ENCODE measurements at places on chromosomes 5 and 9. TPM values are rescaled to one million over a fixed set of nuclear protein-coding genes. Genes with fewer than 3 reads are reported as not detected.

The FLT4 gene
- total RNA-seq, result not detected

The PTGS1 gene
- total RNA-seq, result 3.1 TPM

The SPINK6 gene
- total RNA-seq, result not detected

The STK10 gene
- 86.0 TPM for total RNA-seq

The NLN gene
- 40.3 TPM for total RNA-seq

The FOXD4L4 gene
- not detected for total RNA-seq

The IL7R gene
- 0.44 TPM for total RNA-seq

DNA sequence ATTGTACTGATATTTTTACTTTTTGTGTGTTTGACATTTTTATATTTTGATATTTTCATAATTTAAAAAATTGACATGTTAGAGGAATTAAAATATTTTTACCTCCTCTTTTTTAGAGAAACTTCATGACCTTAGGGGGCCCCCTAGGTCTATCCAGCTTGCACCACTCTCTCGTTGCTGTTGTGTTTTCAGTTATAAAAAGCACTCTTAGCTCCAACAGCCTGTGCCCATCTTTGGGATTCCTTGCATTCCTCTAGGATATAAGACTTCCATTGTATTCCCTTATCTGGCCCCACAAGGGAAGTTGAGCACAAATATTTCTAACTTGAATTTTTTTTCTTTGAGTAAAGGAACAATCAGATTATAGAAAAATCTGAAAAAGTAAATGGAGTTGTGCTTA, 245.3 kb downstream of the SH3GL2 start:
- H3K4me3 ChIP-seq, result no peak overlapping the region
- H3K4me1 ChIP-seq, result peaks cover 16% of the 10 kb centered on the region
- peak overlapping the region; percentile 9 for H3K27ac ChIP-seq
- no peak for DNase-seq
- H3K27me3 ChIP-seq, result no peaks in the 10 kb centered on the region
- H3K36me3 ChIP-seq, result no peaks in the 10 kb centered on the region

DNA sequence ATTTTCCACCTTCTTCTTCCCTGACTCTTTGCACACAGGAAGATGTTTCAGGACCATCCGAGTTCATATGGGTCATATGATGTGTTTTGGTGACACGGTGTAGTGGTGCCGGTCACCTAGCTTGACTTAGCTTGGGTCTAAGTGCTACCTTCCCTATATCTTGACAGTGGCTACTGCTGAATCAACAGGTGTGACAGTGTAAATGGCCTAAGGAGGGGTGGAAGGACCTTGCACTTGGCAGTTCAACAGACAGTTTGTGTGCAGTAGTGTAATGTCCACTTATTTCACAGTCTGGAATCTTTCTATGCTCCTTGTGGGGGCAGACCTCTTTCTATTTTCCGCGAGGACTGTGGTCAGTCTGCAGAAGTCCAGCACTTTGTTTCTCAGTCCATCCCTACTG, 43.8 kb downstream of the CARTPT start:
- no peaks in the 10 kb centered on the region for H3K36me3 ChIP-seq
- no peak overlapping the region for H3K4me3 ChIP-seq
- peaks cover 5% of the 10 kb centered on the region for H3K4me1 ChIP-seq
- H3K27me3 ChIP-seq, result peaks cover 55% of the 10 kb centered on the region

GRCh38 chr5:115930630-115931337, 31.5 kb upstream of the LVRN start:
- DNase-seq, result no peak
- H3K4me3 ChIP-seq, result no peak overlapping the region
- no peak overlapping the region for H3K27ac ChIP-seq
- H3K36me3 ChIP-seq, result no peaks in the 10 kb centered on the region
- H3K4me1 ChIP-seq, result no peaks in the 10 kb centered on the region
- H3K27me3 ChIP-seq, result no peaks in the 10 kb centered on the region

DNA sequence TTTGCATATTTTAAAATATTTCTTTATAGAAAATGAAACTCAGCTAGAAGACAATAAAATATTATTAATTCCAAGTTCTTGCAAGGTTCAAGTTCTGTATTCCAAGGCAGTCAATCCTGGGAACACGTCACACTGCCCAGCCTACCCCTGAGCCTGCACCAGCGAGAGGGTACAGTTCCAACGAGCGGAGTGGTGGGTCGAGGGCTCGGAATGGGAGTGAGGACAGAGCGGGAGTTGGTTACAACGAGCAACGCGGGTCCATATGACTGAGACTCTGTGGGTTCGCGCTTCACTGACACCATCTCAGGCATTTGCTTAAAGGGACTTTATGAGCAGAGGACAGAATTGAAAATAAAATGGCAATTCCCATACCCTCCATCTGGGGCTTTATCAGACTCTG, 40.0 kb upstream of the SPTLC1 start:
- peak; percentile 76 for DNase-seq
- H3K4me3 ChIP-seq, result no peak overlapping the region
- H3K4me1 ChIP-seq, result peaks cover 20% of the 10 kb centered on the region
- no peaks in the 10 kb centered on the region for H3K36me3 ChIP-seq
- no peak overlapping the region for H3K27ac ChIP-seq

- peak overlapping the region; percentile 62 for H3K27ac ChIP-seq
- H3K4me1 ChIP-seq, result peaks cover 47% of the 10 kb centered on the region
- H3K27me3 ChIP-seq, result no peaks in the 10 kb centered on the region
Observed at GRCh38 chr9:125525921-125526631, 180.9 kb downstream of the MAPKAP1 start.

DNA sequence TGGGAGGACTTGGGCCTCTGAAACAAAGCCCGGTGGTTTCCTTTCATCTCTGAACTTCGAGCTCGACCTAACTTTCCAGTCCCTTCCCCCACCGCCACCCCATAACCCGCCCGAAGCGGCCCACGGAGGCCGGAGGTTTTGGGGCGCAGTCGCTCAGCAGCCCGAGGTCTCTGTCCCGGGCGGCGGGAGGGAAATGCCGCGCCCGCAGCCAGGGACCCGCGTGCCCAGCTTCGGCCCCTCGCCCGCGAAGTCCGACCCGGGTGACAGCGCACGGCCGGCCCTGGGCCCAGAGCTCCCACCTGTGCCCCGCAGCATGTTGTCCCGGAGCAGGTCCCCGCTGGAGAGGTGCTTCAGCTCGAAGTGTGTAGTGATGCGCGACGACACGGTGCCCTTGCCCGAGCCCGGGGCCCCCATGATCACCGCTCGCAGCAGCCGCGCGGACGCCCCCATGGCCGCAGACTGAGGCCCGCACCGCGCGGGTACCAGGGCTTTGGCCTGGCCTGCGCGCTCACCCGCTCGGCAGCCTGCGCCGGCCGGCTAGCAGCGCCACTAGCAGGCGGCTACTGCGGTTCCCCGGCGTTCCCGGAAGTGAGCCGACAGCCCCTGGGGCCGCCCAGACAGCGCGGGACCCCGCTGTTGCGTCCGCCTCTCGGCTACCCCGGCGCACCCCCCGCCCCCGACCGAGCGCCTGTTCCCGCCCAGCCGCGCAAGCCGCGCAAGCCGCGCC, at the start of gene AK3:
Gene AK3 (minus strand): TSS at position 565 of the 727 bp plus-strand sequence. CDS start 115 bp downstream, at position 450.
- H3K27me3 ChIP-seq, result no peaks in the 10 kb centered on the region
- H3K36me3 ChIP-seq, result no peaks in the 10 kb centered on the region
- H3K4me3 ChIP-seq, result peak within 1 kb of the TSS; percentile 90
- DNase-seq, result peak; percentile 94

DNA sequence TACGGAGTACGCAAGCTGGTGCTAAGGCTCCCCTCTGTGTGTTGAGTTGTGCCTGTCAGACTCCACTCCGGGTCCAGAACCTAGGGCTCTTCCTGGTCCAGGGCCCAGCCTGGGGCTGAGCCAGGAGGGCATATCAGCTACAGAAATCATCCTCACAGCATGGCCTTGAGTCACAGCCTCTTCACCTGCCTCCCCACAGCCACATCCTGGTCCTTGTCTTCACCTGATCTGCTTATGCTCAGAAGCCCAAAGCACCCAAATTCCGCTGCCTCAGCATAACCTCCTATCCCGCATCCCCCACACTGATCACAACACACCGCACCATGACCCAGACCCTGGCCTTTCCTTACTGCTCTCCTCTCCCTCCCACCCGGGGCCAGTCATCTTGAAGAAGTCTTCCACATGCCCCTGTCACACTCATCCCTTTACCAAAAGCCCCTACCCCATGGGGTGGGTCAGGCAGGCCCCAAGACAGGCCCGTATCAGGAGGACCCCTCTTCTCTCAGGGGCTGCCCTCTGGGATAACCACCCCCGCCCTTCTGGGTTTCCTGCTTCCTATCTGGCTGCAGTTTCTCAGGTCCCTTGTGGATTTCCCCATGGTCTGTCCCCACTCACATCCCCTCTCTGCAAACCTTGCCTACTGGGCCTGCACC, 1.3 kb upstream of the IL3 start:
- H3K27me3 ChIP-seq, result peaks cover 7% of the 10 kb centered on the region
- no peak overlapping the region for H3K27ac ChIP-seq
- no peaks in the 10 kb centered on the region for H3K4me1 ChIP-seq

- peaks cover 5% of the 10 kb centered on the region for H3K4me1 ChIP-seq
- no peaks in the 10 kb centered on the region for H3K36me3 ChIP-seq
- no peak overlapping the region for H3K27ac ChIP-seq
- no peak for DNase-seq
- no peak overlapping the region for H3K4me3 ChIP-seq
- H3K27me3 ChIP-seq, result peaks cover 75% of the 10 kb centered on the region
Observed at GRCh38 chr9:114935119-114935518, 4.7 kb upstream of the TNFSF8 start.

DNA sequence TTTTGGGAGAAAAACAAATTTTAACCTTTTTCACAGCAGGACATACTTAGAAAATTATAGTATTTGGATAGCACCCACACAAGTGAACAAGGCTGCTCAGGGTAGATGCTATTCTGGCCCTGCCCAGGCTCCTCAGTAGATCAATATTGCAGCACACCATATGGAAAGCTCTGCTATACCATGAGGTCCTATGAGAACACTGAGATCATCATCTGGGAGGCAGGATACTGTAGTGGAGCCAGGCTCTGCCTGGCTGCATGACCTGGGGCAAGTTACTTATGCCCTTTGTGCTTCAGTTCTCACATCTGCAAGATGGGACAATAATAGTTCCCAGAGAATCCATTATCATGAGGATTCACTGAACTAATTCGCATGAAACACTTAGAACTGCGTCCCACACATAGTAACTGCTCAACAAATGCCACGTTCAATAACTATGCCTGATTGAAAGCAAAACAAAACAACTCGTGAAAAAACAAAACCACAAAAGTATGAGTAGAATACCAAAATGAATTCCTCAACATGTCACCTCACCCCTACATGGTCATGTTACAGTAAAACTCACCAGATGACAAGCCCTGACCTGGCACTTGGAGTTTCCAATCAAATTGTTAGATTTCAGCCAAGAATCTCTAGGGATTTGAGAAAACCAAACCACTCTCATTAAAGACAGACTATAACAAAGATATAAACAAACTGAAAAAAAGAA, 31.9 kb downstream of the ARSB start:
- peaks cover 31% of the 10 kb centered on the region for H3K4me1 ChIP-seq
- no peak for DNase-seq
- H3K27ac ChIP-seq, result peak overlapping the region; percentile 19
- H3K4me3 ChIP-seq, result no peak overlapping the region
- no peaks in the 10 kb centered on the region for H3K27me3 ChIP-seq

GRCh38 chr5:53785924-53786323, 225.5 kb downstream of the NDUFS4 start:
- no peak overlapping the region for H3K4me3 ChIP-seq
- no peaks in the 10 kb centered on the region for H3K4me1 ChIP-seq
- no peak overlapping the region for H3K27ac ChIP-seq

Measured in osteocyte (in vitro differentiated cells).